ENCODE measurements at places on chromosomes 12 and 14. TPM values are rescaled to one million over a fixed set of nuclear protein-coding genes. Genes with fewer than 3 reads are reported as not detected.

The PLEKHH1 gene
- total RNA-seq = 6.1 TPM

The TAC3 gene
- not detected for total RNA-seq

- no peak for ATAC-seq
Observed at GRCh38 chr12:113134521-113134951, 1.0 kb downstream of the RASAL1 start.

GRCh38 chr14:104692261-104692938 lies 3.0 kb downstream of the INF2 start:
- ATAC-seq = no peak

- no peak for ATAC-seq
Observed at GRCh38 chr14:21825149-21825743, 151.6 kb upstream of the OR4E1 start.

DNA sequence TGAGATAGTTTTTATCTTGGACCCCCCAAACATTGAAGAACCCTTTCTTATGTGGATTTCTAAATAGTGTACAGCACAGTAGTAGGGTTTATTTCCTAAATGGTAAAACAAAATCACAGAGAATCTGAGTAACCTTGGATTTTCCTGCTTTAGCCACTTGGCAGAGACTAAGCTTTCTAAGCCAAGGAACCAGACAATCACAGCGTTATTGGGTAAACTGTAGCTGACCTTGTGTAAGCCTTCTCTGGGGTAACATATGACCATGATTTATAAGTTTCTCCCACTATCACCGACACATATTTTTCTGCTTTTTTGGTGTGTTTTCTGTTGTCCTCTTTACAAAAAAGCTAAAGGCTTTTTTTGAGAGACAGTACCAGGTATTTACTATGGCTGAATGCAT lies 136.3 kb upstream of the PZP start:
- no peak for ATAC-seq
